ENCODE measurements at places on chromosomes 7 and 10.

- DNase-seq, result no peak
Measured at GRCh38 chr10:71581376-71581775, 138.2 kb downstream of the C10orf105 start.

DNA sequence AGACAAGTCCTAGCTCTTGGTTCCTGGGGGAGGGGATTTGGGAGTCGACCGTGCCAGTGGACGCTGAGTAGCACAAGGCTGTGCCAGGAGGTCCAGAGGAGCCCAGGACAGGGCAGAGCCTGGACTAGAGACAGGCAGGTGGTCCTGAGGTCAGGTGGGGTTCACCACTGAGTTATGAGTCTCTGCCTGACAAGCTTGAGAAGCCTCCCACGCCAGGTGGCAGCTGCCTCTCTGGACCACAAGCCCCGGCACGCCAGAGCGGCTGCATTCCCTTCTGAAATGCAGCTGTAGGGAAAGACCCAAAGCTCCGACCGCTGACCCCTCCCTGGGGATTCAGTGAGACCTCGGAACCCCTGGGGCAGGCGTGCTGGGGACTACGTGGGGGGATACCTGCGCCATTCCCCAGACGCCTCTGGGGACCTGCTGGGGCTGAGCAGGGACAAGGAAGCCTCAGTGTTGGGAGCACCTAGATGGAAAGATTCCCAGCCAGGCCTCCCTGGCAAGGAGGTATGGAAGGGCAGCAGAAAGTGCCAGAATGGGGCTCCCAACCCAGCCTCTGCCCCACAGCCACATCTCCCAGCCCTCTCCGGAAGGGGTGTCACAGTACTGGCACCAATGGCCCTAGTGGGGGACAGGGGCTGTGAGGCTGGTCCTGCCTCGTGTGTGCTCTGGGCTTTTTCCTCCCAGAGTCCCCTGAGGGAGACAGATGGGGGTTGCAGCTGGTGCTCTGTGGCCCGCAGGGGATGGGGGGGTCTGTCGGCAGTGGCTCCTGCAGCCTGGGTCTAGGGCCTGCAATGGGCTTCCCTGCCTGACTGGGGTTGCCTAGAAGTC, 29.0 kb downstream of the PDGFA start:
- no peak for DNase-seq

- no peak for DNase-seq
Measured at GRCh38 chr10:86411281-86411841, 44.8 kb upstream of the GRID1 start.

GRCh38 chr10:90051474-90051873, 350.1 kb downstream of the KIF20B start:
- DNase-seq, result no peak

- no peak for DNase-seq
Measured at GRCh38 chr7:18993933-18994668, 123.3 kb downstream of the TWIST1 start.

DNA sequence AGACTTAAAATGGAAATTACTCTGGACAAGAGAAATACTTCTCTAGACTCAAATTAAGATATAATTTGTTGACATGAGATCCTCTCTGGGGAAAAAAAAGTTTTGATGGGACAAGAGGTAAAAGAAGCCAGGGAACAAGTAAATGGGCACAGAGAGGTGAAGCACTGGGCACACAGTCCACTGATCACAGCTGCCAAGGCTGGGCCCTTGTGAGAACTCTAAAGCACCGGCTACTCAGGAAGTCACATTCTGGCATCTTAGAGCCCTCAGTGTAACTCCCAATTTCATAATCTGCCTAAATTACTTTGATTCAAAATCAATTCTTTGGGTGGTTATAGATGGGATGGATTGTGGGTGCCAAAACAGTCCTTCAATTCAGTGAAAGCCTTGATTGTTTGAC, 123.2 kb upstream of the CACNA2D1 start:
- DNase-seq, result no peak

DNA sequence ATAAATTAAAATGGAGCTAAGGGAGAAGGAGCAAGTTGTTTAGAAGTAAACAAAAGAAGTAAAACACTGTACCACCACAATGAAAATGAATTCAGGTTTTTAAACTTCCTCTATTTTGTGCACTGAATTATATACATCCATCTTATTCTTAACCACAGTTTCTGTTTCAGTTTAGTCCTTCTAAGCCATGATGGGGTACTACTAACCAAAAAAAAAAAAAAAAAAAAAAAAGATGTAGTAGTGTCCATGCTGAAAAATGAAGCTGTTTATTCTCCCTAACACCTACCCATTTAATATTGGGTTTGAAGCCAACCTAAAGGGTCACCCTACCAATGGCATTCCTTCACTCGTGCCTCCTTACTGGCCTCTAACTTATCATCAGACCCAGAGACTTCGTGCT, 3.4 kb upstream of the BMPR1A start:
- DNase-seq, result no peak
